Omental fat pad (tissue), 4 donors: ENCODE measurements at places on chromosomes 1 and 21. TPM values are rescaled to one million over a fixed set of nuclear protein-coding genes. Genes with fewer than 3 reads are reported as not detected.

DNA sequence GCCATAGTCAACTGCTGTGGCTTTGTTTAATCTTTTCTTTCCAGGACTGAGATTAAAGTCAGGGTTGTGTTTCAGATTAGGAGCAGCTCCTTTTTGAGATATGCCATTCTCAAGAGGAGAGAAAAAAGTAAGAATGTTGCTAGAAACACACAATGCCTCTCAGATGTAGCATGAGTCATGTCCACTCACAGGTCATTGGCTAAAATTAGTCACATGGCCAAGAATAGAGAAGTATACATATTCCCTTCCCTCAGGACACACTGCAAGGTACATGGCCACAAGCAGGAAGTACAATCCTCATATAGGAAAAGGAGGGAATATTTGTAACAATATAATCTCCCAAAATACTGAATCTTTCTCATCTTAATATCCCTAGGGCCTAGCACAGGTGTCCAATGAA, 141.9 kb upstream of the PTBP2 start:
- DNase-seq: no peak

DNA sequence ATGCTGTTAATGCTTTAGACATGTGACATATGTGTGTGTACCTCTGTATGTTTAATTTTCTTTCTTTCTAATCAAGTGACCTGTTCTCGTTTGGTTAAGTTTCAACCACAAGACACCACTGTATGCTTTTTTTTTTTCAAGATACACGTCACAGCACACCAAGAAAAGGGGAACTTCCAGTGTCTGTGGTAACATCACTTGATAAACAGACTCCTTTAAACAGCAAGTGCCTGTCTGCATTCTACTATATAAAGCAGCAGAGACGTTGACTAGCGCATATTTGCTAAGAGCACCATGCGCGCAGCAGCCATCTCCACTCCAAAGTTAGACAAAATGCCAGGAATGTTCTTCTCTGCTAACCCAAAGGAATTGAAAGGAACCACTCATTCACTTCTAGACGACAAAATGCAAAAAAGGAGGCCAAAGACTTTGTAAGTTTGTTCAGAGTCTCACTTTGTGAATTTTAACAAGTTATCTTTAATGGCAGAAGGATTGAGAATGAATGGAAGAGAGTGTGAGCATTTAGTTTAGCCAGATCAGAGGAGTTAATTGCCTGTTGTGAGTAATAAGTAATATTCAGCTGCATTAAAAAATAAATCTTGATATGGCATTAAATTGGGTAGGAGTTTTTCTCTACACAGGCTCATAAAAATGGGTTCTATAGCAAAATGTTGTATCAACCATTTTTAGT, at the start of gene RGS1:
RGS1 (plus strand) TSS at position 275 of the 691 bp plus-strand sequence; CDS start at position 295, 20 bp downstream.
- DNase-seq: no peak

DNA sequence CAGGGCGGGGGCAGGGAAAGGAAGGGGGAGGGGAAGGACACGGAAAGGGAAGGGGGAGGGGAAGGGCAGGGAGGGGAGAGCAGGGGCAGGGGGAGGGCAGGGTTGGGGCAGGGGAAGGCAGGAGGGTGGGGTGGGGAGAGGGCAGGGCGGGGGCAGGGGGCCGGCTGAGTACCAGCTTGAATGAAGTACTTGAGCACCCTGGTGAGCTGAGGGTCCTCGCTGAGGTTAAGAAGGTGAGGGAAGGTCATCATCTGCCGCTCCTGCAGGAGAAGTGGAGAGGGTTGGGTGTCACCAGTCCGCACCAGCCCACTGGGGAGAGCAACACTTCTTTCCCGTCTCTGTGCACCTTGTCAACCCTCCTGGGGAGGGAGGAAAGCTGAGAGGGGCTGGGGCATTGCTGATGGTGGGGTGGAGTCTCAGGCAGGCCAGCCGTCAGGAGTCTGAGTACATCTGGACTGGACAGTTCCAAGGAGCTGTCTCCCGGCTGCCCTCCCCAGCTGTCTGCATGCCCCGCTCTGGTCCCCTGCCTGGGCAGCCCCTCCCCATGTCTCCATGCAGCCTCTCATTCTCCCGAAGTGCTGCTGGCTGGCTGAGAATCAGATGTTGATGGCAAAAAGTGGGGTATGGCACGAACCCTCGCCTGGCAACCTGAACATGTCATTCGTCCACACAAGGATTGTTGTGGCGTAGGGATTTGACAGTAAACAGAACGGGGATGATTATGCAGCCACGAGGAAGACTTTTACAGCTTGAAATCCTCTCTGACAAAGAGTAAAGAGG, 70.0 kb downstream of the SCCPDH start:
- DNase-seq: no peak

- DNase-seq: peak; percentile 42
Measured at GRCh38 chr1:67766141-67766978, 66.9 kb downstream of the GNG12 start.

CORT gene
- total RNA-seq: not detected

PGLYRP3 gene
- total RNA-seq: not detected

TNFSF4 gene
- 0.69 TPM for total RNA-seq
